AML-193 (cell line): ENCODE measurements at places on chromosomes 5 and 9.

- no peak for DNase-seq
These were observed 132.7 kb downstream of the MPDZ start for GRCh38 chr9:13146840-13147239.

DNA sequence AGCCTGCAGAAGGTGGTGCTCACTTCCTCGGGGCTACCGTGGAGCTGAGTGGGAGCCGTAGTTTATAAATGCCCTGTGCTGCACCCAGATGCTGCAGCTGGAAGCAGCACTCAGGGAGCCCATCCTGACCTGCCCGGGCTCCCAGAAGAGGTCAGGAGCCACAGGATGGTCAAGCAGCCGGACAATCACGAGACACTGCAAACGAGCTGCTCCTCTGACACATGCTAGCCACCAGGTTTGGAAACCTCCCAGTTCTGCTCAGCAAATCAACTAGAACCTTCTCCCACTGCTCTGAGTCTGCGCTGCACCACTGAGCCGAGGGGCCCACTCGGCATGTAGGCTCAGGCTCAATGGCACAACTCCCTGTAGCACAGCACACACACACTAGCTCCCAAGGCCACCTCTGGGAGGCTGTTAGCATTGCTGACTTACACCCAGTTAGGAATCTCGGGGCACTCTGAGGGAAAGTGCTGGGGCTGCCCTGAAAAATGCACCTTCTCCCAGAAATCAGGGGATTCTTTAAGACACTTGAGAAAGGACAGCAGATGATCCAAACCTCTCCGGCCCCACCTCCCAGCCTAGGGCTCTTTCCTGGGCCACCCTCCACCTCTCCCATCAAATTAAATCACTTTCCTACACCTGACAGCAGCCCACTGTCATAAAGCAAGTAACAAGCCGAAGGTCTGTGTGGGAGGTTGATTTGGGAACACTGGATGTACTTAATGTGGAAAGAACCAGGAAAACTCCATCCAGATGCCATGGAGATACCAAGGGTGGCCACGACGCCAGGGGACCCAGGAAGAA lies 59.1 kb downstream of the PSMB7 start:
- DNase-seq, result no peak

GRCh38 chr5:158545949-158546530 lies 553.7 kb downstream of the EBF1 start:
- DNase-seq, result no peak

- DNase-seq, result no peak
These were observed 10.5 kb upstream of the CCDC125 start for GRCh38 chr5:69343083-69343482.

DNA sequence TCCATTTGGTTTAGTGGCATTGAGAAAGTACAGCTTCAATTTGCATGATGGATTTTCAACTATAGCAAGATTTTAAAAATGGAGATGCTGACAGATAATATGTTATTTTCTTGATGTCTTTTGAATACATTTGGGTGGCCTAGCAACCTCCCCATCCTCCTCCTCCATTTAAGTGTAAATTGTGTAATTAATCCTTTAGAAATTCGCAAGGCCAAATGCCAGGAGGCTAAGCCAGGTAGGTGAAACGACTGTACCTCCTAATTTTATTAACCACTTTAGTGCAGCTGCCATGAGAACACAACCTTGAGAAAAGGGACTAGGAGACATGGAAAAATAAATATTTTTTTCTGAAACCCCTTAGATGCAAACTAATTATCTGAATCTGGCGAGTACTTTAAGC lies 248.8 kb downstream of the MRPS30 start:
- no peak for DNase-seq

DNA sequence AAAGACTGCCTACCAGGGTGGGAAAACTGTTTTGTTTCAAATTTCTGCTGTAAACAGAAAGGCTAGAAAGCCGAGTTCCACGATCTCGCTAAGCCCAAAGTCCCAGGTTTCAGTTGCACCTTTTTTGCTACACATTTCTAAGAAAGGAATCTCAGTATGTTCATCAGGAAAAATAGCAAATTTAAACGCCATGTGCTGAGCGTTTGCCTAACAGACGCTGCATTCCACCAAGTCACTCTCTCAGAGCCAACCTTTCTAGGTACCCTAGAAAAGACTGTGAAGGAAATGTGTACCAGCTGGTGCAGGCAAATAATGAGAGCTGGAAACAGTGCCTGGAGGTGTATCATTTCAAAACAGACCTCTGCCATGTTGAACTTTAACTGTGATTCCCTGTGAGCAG lies 71.8 kb downstream of the FRMD3 start:
- DNase-seq, result no peak
